RWPE1 (cell line): ENCODE measurements at places on chromosomes 16 and 17.
A peak's percentile ranks its signal among the peaks of the same experiment; 100 is the strongest.

- no peak for DNase-seq
These were observed 15.4 kb upstream of the TMEM220 start for GRCh38 chr17:10745231-10745630.

- no peak for DNase-seq
These were observed 700 bp downstream of the LITAFD start for GRCh38 chr16:8882725-8883377.

GRCh38 chr16:74521691-74522090 is 85.2 kb downstream of the GLG1 start:
- no peak for DNase-seq

GRCh38 chr16:12613131-12613991 is 190.3 kb downstream of the CPPED1 start:
- peak; percentile 63 for DNase-seq

DNA sequence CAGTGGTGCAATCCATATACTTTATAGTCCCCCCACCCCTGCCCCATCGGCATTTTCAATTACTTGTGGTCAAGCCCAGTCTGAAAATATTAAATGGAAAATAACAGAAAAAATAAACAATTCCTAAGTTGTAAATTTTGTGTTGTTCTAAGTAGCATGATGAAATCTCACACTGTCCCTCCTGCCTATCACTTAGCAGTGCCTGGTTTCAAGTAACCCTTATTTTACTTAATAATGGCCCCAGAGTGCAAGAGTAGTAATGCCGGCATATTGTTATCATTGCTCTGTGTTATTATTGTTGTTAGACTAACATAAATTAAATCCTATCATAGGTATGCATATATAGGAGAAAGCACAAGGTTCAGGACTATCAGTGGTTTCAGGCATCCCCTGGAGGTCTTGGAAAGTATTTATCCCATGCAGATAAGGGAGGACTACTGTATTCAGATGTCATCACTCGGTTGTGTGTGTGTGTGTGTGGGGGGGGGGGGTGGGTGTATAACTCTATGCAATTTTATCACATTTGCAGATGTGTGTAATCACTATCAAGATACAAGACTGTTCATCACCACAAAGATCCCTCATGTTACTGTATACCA is 9.3 kb downstream of the UBE2G1 start:
- no peak for DNase-seq

- no peak for DNase-seq
These were observed 10.0 kb downstream of the BTBD17 start for GRCh38 chr17:74351552-74352210.

GRCh38 chr17:2485970-2486369 is 25.7 kb downstream of the METTL16 start:
- no peak for DNase-seq

DNA sequence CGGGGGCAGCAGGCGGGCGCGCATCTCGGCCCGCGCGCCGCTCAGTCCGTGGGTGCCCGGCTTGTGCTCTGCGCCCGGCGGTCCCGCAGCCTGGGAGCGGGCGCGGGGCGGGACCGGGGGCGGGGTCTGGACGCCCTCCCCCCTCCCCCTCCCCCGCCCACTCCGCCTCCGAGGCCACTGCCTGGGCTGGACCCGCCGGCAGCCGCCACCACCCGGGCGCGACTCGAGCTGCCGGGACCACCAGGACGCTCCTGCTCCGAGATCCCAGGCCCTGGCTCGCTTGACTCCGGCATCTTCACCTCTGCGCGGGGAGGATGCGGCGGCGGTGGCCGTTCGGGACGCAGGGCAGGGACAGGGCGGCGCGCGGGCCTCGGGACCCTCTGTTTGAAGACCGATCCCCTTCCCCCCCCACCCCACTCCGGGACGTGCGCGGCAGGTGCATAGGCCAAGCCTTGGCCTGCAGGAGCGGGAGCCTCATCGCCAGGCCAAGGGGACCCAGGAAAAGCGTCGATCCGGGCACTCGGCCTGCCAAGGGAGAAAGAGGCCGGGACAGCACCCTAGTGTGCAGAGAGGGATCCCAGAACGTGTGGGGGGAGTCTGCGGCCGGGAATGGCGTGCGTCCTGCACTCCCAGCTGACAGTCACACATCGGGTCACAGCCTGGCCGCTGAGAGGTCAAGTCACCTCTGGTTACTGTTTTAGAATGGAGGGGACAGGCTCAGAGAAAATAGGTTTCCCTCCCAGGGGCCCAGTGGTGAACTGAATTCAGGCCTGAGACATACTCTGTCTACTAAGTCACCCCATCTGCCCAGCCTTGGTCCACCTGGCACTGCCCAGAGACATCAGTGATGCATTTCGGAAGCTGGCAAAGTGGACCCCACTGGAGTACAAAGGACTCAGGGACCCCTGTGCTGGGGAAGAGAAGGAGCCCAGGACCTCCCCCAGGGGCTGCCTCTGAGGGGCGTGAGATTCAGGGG is at the start of gene HS3ST6:
HS3ST6 (minus strand) TSS at position 65 of the 976 bp plus-strand sequence. CDS start 92 bp downstream, outside the sequence.
- no peak for DNase-seq

- DNase-seq: no peak
These were observed 51.1 kb downstream of the CENPV start for GRCh38 chr17:16301963-16302855.

DNA sequence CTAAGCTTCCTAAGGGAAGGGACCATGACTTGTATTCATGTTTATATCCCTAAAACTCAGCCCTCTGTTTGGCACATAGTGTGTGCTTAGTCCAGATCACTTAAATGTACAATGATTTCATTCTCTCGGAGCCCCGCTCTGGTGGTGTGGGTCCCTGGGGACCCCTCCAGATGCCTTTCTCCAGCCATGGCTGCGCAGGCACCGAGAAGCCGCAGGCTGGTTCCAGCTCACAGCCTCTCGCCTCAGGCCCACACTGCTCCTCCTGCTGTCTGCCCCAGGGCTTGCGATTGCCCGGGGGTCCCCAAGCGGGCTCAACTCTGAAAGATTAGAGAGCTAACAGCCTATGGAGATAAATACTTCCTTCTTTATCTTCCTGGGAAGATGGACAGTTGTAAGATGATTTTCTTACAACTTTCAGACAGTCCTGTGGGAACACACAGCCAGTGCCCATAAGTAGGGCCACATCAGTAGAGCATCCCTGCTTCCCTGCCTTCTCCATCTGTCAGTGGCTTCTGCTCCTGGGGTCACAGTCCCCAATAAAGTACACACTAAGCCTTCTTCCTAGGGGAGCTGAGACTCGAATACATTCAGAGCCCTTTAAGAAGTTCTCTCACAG is 66.2 kb downstream of the CENPV start:
- DNase-seq: no peak

DNA sequence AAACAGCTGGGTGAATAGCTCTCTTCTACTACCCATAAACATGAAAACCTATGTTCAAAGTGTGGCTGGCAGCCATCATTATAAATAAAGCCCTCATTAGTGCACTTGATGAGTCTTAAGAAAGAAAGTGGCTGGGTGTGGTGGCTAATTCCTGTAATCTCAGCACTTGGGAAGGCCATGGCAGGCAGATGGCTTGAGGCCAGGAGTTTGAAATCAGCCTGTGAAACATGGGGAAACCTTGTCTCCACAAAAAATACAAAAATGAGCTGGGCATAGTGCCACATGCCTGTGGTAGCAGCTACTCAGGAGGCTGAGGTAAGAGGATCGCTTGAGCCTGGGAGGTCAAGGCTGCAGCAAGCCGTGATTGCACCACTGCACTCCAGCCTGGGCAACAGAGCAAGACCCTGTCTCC is 28.3 kb upstream of the APPBP2 start:
- no peak for DNase-seq
